Activated T-cell treated with anti-CD3 and anti-CD28 coated beads, Interleukin-2, amount 50 U/mL, for 1 hour (primary cell): ENCODE measurements at places on chromosomes 16 and 17.

DNA sequence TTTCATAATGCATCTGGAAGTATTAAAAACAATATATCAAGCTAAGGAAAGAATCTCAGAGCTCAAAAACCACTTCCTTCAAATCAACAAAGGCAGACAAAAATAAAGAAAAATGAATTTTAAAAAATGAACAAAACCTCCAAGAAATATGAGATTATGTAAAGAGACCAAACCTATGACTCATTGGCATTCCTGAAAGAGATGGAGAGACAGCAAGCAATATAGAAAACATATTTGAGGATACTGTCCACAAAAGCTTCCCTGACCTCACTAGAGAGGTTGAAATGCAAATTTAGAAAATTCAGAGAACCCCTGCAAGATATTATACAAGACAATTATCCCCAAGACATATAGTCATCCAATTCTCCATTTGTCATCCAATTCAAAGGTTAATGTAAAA is 311.3 kb upstream of the SOX9 start:
- DNase-seq, result no peak

GRCh38 chr16:53849994-53850393 is 146.0 kb downstream of the FTO start:
- DNase-seq, result no peak

DNA sequence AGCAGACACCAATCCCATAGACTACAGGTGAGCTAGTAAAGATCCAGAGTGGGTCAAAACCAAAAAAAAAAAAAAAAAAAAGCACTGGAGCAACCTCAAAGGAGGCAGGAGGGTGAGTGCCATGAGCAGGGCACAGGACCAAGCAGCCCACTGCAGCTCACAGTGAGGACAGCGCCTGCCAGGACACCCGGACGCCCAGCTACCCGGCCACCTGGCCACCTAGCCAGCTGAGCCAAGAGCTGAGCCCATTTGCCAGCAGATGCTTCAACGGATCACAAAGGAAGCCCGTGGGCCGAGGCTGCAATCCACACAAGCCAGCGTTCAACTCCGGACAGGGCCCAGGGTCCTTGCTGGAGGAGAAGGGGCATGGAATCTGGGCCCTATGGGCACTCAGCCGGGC is 15.1 kb downstream of the AXIN1 start:
- DNase-seq, result no peak

DNA sequence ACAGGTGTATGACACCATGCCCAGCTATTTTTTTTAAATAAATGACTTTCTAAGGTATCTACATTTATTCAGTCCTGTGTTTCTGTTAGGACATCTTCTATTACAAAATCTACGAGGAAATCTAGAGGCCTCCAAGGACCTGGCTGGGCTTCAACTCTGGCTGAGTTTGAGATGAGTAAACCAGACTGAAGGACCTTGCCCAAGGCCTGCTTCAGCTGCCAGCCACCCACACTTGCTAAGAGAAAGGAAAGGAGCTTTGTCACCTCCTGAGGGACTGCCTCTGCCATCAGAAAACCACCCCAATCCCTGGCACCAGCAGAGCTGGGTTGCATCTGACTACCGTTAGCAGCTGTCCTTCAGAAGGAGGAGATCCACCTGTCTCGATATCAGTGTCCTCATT is 1.3 kb upstream of the MYO1D start:
- DNase-seq, result no peak

- DNase-seq, result no peak
Measured at GRCh38 chr16:6081320-6081976, 983.9 kb upstream of the EEF2KMT start.

- DNase-seq, result no peak
Measured at GRCh38 chr16:89883346-89884040, 10.1 kb downstream of the TCF25 start.

GRCh38 chr16:80985611-80986010 is 21.1 kb downstream of the CMC2 start:
- no peak for DNase-seq

DNA sequence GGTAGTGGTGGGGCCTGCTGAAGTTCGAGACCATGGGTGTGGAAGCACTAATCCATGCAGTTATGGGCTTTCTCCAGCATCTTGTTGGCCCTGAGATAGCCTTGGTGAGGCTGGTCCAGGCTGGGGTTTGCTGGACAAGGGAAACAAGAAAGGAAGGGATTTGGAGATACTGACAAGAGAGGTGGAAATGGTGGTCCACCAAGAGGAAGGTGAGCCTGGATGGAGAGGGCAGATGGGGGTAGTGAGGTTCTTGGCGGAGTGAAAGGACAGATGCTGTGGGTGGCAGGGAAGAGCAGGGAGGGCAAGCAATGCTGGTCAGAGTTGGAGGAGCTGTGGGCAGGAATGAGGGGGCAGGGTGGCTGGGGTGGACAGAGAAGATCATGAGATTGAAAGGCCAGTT is 5.5 kb upstream of the SMPD3 start:
- DNase-seq, result no peak

GRCh38 chr17:75535119-75535537 is 9.6 kb downstream of the LLGL2 start:
- DNase-seq, result peak; percentile 53
